Uterus (tissue), 4 donors: ENCODE measurements at places on chromosomes 7 and 10. TPM values are rescaled to one million over a fixed set of nuclear protein-coding genes. Genes with fewer than 3 reads are reported as not detected.

DNA sequence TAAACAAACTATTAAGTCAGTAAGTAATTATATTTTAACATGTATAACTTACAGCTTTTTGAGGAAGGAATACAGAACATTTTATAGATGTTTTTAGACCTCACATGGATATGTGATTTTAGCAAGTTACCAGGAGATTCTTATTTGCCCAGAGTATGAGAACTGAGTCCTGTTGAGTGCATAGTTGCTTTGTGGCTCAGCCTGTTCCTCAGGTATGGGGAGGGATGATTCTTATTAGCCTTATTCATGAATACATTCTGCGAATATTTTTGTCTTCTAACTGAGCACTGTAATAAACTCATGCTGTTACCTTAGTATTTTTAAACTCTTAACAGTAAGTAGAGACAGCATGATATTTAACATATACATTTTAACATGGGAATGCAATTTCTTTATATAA lies 17.9 kb downstream of the BTAF1 start:
- no peak for DNase-seq

DNA sequence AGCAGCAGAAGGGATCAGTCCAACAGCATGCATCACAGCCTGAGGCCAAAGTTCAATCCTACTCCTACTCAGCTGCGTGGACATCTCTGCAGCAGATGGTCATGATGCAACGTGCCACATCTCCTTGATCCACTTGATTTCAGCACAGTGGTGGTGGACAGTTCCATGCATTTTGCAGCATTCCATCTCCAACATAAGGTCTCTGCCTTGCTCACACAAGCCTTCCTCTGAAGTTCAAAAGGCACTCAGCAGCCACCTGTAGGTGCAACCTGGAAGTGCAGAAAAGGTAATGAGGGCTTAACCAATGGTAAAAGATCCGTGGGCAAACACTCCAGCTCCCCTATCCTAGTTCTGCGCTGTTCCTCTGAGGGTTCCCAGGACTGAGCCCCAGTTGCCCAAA lies 57.5 kb upstream of the CHCHD3 start:
- DNase-seq = no peak

Gene GOLGA7B
- not detected for total RNA-seq

DNA sequence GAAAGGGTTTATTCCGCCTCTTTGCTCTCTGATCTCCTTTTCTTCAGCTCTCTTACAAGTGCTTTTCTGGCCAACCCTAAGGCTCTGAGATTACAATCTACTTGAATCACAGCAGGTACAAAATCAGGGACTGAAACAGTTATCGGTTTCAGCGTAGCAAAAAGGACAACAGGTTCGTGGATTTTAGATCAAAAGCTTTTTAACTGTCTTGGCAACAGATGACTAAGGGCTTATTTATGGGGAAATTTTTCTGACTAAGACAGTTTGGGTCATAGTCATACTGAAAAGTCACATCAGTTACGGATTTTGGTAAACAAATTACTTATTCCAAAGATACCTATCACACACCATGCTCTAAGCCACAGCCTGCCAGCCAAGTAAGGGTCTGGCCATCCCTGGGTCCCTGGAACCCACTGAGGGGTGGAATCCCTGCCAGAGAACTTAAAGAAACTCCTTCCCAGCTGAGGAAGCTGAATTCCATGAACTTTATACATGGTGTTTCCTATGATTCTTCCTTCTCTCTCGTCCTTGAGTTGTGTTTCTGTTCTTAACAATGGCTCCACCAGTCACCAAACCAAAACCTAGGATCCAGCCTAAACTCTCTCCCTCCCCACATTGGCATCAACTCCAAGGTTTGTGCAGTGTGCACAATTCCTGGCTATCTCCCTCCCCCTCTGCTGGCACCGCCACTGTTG lies 169.3 kb downstream of the FAM107B start:
- DNase-seq = no peak

Gene NPSR1
- total RNA-seq = not detected

- peak; percentile 63 for DNase-seq
Observed at GRCh38 chr10:126904818-126905701, at the start of gene DOCK1. DOCK1 (plus strand) TSS chr10:126905428; CDS start chr10:126905518, 90 bp downstream.

Gene BLNK
- total RNA-seq = not detected

Gene CALML3
- not detected for total RNA-seq

Gene CTTNBP2
- 16.4 TPM for total RNA-seq

DNA sequence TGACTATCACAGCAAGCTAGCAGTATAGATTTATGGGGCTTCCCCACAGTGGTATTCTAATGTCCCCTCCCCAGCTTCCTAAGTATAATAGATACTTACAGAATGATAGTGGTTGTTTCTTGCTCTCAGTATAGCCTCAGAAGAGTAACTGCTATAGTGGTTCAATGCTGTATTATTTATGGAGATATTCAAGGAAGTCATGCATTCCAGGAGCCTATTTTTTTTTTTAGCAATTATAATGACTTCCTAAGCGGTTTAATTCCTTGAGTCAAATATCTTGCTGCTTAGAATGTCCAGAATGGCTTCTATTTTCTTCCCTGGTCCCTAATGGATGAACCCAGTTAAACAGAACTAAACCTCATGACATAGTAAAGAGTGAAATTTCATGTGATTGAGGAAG lies 451.5 kb upstream of the SEMA3D start:
- DNase-seq = no peak

- no peak for DNase-seq
Observed at GRCh38 chr7:18429547-18429946, 66.0 kb upstream of the HDAC9 start.

GRCh38 chr7:24908727-24909126 lies 71.3 kb downstream of the OSBPL3 start:
- DNase-seq = no peak

DNA sequence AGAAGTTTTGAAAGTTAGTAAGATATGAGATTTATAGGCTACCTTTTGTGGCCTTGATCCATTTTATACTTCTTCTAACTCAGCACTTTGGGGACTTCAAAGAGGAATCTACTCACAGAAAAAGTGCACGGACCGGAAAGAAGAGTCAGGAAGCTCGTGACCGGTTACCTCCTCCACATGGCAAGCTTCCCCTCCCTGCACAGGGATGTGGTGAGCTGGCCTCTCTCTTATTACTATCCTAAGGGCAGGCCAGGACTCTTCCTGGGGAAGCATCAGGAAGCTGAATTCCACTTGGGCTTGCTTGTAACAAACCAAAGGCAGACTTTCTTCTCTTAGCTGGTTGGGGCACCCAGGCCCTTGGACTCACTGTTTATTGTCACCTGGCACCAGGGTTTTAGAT lies 170.8 kb upstream of the GLI3 start:
- no peak for DNase-seq

DNA sequence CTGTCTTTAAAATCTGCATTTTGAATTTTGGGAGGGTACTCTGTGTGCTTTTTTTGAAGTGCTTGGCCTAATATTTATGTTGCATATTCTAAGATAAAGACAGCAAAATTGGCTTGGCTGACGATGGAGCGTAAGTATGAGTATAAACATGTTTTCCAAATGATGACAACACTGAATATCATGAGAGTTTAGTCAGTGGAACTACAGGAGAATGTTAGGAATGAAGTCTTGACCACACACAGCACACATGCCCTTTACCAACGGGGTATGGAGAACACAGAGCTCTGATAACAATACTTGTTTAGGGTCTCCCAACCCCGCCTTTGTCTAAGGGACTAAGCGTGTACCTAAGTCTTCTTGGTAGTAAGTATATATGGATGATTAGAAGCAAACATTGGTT lies 253.9 kb upstream of the FZD8 start:
- no peak for DNase-seq

GRCh38 chr7:151895631-151896031 lies 18.7 kb upstream of the PRKAG2 start:
- DNase-seq = no peak

GRCh38 chr7:18087687-18088078 lies 60.0 kb upstream of the PRPS1L1 start:
- DNase-seq = no peak

DNA sequence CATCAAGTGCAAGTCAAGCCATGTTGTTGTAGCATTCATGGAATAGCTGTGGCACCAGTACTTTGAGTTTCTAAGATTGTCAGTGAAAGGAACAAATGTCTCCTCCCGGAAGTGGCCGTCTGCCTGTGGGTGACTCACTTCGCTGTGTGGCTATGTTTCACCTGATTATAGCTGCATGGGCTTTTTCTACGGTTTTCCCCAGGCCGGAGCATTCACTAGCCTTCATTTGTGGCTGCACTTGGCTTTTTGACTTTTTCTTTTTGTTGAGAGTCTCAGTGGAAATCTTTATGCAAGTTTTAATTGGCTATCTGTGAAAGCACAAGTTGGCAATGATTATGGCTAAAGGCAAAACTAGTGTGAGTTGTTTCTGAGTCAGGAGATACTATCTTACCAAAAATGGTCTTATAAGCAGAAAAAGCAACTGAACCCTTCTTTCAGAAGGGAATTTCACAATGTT lies 35.0 kb downstream of the SRI start:
- no peak for DNase-seq

DNA sequence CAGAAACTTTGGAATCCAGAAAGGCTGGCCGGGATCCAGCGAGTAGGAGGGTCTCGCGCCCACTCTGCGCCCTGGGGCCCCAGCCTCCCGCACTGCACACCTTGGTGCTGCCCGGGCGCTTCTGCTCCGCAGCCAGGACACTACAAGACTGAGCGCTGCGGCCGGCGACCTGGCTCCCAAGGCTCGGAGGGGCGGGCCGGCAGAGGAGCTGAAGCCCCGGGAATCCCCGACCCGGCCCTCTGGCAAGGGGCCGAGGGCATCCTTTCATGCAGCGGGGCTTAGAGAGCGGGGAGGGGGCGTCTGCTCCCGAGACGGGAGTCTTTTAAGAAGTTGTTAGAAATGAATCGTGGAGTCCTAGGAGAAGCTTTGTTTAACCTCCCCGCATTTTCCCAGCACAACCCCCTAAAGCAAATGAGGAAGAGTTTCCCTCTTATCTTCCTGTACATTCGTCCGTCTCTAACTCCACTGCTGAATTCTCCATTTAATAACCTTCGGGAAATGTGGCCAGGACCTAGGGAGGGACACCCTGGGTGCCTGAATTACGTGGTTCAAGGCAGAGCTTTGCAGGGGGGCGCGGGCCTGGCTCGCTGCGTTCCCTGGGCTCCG lies 1.1 kb downstream of the VWC2 start:
- no peak for DNase-seq

- no peak for DNase-seq
Observed at GRCh38 chr10:109773288-109774120, 149.8 kb downstream of the XPNPEP1 start.

Gene PNLIPRP3
- total RNA-seq = not detected

DNA sequence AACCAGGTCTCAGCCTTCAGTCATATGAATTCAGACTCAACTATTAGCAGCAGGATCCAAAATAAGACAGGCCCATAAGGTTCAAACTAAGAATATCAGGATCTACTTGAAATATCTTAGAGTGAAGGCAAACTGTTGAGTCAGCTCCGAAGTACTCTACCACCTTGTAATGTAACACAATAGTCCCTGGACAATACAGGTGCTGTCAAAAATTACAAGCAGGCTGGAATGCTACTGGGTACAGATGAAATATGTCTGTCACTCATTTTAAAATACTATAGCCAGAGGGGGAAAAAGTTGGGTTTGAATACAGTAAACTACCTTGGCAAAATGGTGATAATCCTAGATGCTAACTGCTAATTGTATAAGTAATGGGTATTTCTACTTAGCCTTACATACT lies 6.8 kb downstream of the PAXIP1 start:
- DNase-seq = no peak

DNA sequence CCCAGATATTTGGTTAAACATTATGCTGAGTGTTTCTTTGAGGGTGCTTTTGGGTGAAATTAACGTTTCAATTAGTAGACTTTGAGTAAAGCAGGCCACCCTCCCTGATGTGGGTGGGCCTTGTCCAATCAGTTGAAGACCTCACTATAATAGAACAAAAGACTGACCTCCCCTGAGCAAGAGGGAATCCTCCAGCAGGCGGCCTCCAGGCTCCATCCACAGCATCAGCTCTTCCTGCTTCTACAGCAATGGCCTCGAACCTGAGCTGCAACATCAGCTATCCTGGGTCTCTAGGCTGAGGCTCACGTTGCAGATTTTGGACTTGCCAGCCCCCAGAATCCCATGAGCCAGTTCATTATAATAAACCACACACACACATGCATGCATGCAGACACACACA lies 104.2 kb downstream of the PFKFB3 start:
- DNase-seq = no peak

GRCh38 chr10:24097751-24098207 lies 111.2 kb upstream of the KIAA1217 start:
- DNase-seq = no peak

GRCh38 chr10:109187677-109188076 lies 735.6 kb downstream of the XPNPEP1 start:
- no peak for DNase-seq

DNA sequence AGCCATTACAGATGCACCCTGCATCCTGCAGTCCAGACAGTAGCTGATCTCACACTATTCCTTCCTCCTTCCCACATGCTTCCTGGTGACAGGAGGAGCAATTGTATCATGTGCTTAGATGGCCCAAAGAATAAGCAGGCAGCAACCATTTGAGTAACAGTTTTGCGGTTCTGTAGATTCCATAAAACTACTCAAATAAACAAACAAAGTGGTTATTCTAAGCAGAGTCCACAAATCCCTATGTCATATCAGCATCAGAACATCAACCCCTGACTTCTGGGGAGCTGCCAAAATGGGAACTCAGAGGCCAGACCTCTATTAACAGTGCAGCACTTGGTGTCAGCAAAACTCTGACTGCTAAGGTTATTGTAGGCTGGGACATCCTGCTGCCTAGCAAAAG lies 226.0 kb downstream of the SORCS1 start:
- no peak for DNase-seq
